Stimulated activated CD8-positive, alpha-beta memory T cell treated with anti-CD3 and anti-CD28 coated beads, Interleukin-15, amount 100 ng/mL, for 48 hours (primary cell): ENCODE measurements at places on chromosomes 6 and 20.

DNA sequence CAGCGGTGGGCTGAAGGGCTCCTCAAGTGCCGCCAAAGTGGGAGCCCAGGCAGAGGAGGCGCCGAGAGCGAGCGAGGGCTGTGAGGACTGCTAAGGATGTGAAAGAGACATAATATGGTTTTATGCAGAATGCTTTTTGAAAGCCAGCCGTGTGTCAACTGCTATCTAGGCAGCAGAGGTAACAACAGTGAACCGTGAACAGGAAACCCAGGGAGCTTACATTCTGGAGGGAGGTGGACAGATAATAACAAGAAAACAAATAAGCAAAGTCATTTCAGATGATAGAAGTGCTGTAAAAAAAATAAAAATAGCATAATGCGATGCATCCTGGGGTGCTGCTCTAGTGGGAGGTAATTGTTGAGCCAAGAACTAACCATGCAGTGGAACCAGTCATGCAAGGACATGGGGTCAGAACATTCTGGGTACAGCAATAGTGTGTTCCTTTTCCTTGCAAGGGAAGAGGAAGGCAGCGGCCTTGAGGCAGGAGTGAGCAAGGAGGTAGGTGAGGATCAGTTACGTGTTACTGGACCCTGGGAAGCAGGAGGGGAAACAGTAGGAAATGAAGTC lies 134.4 kb upstream of the TMEM170B start:
- no peak for DNase-seq

DNA sequence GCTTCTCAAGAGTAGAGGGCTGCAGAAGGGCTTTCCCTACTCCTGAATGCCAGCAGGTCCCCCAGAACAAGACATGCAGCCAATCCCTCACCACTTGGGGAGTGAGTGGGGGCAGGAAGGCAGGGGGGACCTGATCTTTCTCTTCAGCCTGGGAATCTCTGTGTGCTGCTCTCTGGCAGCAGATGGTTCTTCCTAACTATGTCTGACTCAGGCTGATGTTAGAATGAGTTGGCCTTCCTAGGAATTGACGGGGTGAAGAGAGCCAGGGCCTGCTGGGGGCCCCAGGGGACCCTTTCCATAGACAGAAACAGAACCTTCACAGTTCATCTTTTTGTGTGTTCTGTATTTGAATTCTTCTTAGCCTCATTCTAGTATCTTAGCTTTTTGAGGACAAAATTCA lies 29.0 kb upstream of the TCP11 start:
- DNase-seq, result no peak

DNA sequence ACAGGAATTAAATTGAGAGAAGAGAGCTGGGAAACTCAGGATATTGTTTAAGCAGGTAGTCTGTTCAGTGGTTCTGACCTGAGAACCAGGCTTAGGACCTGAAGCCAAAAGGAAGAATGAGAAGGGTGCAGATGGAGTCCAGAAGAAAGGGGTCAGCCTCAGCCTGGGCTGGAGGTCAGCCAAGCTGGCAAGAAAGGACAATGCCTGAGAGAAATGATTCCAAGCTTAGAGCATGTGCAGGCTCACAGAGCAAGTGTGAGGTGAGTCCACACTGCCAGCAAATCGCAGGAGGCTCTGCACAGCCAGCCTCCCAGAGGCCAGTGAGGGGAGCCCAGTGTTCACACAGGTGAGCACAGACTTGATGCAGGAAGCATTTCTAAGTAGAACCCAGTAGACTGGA lies 47.3 kb downstream of the DAAM2 start:
- DNase-seq, result no peak

DNA sequence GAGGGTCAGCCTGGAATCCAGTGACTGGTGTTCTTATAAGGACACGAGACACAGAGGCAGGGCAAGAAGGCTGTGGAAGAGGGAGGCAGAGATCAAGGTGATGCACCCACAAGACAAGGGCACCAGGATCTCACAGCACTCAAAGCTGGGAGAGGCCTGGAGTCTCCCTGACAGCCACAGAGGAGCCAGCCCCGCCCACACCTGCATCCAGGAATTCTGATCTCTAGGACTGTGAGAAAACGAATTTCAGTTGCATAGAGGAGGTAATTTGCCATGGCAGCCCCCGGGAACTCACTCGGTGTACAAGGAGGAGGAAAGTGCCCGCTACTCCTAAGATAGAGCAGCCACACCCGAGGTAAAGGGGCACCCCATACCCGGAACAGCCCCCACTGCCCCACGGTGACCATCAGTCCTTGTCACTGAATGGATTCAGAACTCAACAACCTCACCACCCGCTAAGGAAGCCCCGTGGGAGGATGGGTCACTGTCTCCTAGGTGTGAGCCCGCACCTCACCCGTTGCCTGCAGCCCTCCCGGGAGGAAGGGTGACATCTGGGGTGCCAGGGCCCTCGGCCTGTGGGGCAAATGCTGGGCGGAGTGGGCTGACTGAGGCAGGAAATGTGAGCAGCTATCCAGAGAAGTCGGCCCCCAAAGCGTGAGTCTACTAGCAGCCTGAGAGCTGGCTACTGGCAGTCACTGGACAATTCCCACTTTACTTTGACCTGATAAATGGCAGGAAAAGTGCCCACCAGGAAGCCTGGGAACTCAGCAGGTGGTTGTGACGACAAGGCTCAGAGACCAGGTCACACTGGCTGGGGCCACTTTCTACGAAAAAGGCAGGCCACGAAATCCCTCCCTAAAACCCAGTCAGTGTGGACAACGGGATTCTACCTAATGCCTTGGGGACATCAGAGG lies 22.4 kb downstream of the DLL1 start:
- no peak for DNase-seq

GRCh38 chr6:11778648-11779328 lies at the start of gene ADTRP:
TSS of gene ADTRP (minus strand) at chr6:11778803. CDS start at chr6:11778759, 44 bp downstream.
- DNase-seq, result no peak

- no peak for DNase-seq
Measured at GRCh38 chr20:57160985-57161384, 105.5 kb downstream of the BMP7 start.

DNA sequence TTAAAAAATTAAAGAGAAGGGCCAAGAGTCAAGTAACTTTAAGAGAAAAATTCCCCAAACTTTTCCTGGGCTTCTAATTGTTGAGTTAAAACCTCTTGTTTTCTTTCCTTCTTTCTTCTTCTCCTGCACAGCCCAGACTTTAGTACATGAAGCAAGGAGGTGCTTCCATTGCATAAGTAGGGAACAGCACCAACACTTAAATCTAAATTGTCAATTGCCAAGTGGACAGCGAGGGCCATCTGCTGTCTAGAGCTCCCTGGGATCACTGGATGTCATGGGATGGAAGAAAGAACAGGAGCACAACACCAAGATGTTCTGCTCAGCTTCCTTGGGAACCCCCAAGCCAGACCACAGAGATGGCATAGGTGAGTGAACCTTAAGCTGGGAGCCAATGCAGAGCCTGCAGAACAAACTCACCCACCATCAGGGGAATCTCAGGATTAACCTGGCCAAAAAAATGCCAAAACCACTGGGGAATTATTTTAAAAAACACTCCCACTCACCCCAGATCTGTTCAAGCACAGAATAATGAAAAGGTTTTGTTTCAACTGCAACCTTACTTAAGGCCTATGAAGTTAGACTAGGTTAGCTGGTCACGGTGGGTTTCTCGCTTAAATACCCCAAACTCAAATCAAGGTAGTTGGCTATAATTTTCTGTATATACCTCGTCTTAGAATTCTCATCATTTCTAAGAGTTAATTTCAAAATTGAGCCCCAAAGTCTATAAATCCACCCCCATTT lies 67.8 kb downstream of the TNFRSF21 start:
- no peak for DNase-seq

DNA sequence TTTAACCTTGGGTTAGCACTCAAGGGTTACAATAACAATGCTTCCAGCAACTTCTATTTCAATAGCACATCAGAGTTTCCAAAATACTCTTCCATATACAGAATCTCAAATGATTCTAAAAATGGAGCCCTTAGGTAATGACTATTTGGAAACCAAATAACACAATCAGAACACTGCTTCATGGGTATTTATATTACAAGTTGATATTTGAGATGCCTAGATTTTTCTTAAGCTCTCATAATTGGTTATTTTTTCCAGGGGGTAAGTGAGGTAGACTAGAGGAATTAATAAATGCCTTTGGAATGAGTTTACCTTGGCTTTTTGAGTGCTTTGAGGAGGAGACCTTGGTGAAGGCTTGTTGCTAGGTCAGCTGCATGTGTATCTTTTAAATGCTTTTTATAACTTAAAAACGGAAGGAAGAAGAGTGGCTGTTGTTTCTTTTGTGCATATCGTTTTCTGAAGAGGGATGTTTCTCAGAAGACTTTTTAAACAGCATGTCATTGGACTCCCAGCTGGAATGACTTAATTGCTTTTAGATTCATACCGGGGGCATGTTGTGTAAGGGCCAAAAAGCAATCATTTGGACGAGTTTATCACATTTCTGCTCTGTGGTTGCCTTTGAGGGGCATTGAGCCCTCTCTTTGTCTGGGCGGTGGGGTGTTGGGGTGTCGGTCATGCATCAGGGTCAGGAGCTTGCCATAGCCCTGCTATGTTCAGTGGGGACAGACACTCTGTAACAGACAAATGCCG lies 186.0 kb downstream of the DTNBP1 start:
- no peak for DNase-seq
